A673 (cell line): ENCODE measurements at places on chromosomes 2 and 18.

- H3K36me3 ChIP-seq = no peaks in the 10 kb centered on the region
- H3K4me3 ChIP-seq = no peak overlapping the region
- no peak for DNase-seq
- peaks cover 25% of the 10 kb centered on the region for H3K4me1 ChIP-seq
- H3K27me3 ChIP-seq = no peaks in the 10 kb centered on the region
Observed at GRCh38 chr2:38446418-38446817, 69.3 kb upstream of the ATL2 start.

DNA sequence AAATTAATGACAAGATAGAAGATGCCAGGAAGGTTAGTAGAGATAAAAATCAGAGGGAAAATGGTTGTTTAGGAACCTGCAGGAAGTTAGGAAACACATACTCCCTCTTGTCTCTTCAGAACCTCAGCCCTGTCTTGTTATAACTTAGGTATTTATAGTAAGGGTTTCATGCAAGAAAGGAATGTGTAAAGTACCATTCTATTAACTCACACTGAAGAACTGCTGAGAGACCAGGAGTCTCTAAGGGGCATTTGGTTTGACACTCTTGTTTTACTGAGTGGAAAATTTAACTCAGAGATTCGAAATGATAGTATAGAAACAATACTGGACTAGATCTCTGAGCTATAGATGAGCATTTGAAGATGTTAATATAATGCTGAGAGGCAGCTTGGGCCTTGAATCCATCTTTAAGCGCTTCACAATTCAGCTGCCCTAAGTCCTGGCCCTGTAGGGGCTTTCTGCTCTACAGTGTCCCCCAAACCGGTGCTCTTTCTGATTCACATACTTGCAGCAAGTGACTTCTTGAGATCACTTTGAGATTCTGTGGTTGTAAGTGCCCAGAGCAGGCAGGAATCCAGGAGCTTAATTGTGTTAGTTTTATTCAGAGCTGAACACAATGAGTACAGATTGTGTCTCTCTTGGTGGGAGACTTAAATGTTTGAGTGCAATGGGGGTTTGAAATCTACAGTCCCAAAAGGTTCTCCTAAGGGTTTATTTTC, 235.0 kb upstream of the RGPD4 start:
- no peak overlapping the region for H3K4me3 ChIP-seq
- no peaks in the 10 kb centered on the region for H3K36me3 ChIP-seq
- DNase-seq = no peak
- H3K4me1 ChIP-seq = no peaks in the 10 kb centered on the region
- no peak overlapping the region for H3K27ac ChIP-seq

- H3K27me3 ChIP-seq = no peaks in the 10 kb centered on the region
- H3K4me3 ChIP-seq = no peak overlapping the region
- H3K36me3 ChIP-seq = no peaks in the 10 kb centered on the region
Observed at GRCh38 chr2:118054213-118055008, 33.9 kb upstream of the INSIG2 start.

GRCh38 chr18:53785811-53786210, 438.7 kb downstream of the MBD2 start:
- no peaks in the 10 kb centered on the region for H3K27me3 ChIP-seq
- no peaks in the 10 kb centered on the region for H3K36me3 ChIP-seq
- H3K27ac ChIP-seq = no peak overlapping the region
- H3K4me3 ChIP-seq = no peak overlapping the region

- H3K4me3 ChIP-seq = no peak overlapping the region
- H3K36me3 ChIP-seq = no peaks in the 10 kb centered on the region
- H3K27ac ChIP-seq = no peak overlapping the region
- H3K4me1 ChIP-seq = no peaks in the 10 kb centered on the region
- no peak for DNase-seq
Observed at GRCh38 chr2:104340879-104341828, 512.8 kb upstream of the POU3F3 start.

DNA sequence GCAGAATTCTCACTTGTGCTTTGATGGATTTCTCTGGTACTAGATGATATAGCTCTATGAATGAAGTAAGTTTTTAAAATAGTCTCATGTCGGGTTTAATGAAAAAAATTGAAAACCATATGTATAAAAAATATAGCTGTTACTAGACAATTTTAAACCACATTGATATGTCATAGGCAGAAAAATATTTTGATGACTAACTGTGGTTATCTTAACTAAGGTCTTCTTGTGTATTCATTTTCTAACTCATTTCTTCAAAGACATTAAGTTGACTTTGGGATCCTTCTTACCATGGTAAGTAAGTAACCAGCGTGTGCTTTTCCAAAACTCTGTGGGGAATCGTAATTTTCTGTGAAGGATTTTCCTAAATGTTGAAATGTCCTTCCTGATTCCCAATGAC, 160.9 kb upstream of the COL3A1 start:
- H3K4me1 ChIP-seq = peaks cover 12% of the 10 kb centered on the region
- no peak overlapping the region for H3K4me3 ChIP-seq
- H3K27ac ChIP-seq = no peak overlapping the region

DNA sequence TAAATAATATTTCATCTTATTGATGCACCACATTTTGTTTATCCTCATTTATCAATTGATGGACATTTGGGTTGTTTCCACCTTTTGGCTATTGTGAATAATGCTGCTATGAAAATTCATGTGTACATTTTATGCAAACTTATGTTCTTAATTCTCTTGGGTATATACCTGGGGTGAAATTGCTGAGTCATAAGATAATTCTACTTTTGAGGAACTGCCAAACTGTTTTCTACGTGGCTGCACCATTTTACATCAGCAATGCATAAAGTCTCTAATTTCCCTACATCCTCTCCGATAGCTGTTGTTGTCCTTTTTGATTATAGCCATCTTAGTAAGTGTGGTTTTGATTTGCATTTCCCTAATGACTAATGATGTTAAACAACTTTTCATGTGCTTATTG, 116.5 kb upstream of the DLX2 start:
- no peaks in the 10 kb centered on the region for H3K36me3 ChIP-seq
- H3K4me1 ChIP-seq = no peaks in the 10 kb centered on the region

- DNase-seq = no peak
- H3K4me3 ChIP-seq = no peak overlapping the region
- H3K27me3 ChIP-seq = no peaks in the 10 kb centered on the region
- H3K27ac ChIP-seq = no peak overlapping the region
- no peaks in the 10 kb centered on the region for H3K36me3 ChIP-seq
Observed at GRCh38 chr2:168645696-168646338, 156.6 kb upstream of the NOSTRIN start.

DNA sequence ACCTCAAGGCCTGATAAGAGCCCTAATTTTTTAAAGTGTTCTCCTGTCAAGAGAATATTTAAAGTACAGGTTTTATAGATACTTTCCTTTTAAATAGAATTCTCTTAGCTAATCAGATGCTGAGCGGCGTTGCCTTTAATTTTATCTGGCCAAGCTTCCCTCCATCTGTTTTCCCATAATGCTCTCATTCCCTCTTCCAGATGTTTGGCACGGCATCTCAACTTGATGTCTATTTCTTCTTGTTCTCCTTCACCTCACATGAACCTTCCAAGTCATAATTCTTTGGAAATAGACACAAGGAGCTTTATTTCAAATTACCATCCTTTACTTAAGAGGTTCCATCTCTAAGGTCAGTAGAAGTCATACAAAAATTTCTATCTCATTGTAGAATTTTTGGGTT, 76.1 kb upstream of the CPO start:
- no peaks in the 10 kb centered on the region for H3K27me3 ChIP-seq

DNA sequence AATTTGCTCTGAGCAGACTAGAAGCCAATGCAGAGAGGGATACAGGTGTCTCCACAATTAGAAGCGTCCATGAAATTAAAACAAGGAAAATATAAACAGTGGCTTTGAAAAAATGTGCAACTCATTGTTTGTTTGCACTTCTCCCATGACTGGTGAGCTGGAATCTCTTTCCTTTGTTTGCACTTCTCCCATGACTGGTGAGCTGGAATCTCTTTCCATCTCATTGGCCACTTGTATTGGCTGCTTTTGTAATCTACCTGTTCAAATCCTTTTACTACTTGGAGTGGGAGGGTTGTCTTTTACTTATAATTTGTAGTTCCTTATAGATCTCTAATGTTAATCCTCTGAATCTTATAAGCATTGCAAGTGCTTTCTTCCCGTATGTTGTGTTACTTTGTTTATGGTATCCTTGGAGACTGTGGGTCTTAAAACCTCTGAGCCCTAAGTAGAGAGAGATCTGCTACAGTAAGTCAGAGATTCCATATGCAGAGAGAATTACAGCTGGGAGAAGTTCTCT, 94.1 kb downstream of the RTN4 start:
- H3K27ac ChIP-seq = no peak overlapping the region
- H3K4me1 ChIP-seq = peaks cover 20% of the 10 kb centered on the region
- H3K36me3 ChIP-seq = no peaks in the 10 kb centered on the region

GRCh38 chr2:15737314-15738224, 145.9 kb downstream of the DDX1 start:
- H3K4me1 ChIP-seq = no peaks in the 10 kb centered on the region
- no peaks in the 10 kb centered on the region for H3K36me3 ChIP-seq
- H3K27me3 ChIP-seq = no peaks in the 10 kb centered on the region
- H3K4me3 ChIP-seq = no peak overlapping the region
- no peak for DNase-seq

- peak; percentile 26 for DNase-seq
- peak overlapping the region; percentile 12 for H3K27ac ChIP-seq
- H3K27me3 ChIP-seq = no peaks in the 10 kb centered on the region
- no peaks in the 10 kb centered on the region for H3K36me3 ChIP-seq
- peak overlapping the region; percentile 98 for H3K4me3 ChIP-seq
Observed at GRCh38 chr18:2657788-2658458, 2.4 kb downstream of the SMCHD1 start.

DNA sequence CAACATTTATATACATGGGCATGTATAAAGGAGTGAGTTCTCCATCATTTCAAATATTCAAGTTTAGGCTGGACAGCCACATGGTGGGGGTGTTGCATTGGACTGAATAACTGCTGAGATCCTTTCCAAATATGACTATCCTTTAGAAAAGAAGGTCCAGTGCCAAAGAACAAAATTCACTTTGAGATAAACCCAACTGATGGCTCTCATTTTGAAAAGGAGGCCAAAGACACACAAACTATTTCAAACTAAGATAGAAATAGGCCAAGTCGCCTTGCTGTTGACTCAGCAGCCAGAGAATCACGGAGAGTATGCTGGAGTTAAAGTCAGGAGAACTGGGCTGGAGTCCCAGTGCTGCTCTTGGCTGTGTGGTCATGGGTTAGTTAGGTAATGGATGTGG, 204.5 kb upstream of the LRATD1 start:
- no peaks in the 10 kb centered on the region for H3K36me3 ChIP-seq
- no peaks in the 10 kb centered on the region for H3K4me1 ChIP-seq

- H3K27me3 ChIP-seq = no peaks in the 10 kb centered on the region
- no peaks in the 10 kb centered on the region for H3K36me3 ChIP-seq
- H3K4me3 ChIP-seq = no peak overlapping the region
- H3K4me1 ChIP-seq = peaks cover 14% of the 10 kb centered on the region
Observed at GRCh38 chr2:27884601-27885000, 5.6 kb downstream of the RBKS start.

GRCh38 chr2:201779901-201780673, 646 bp downstream of the ALS2 start:
- peak; percentile 45 for DNase-seq
- peak overlapping the region; percentile 97 for H3K4me3 ChIP-seq
- H3K27ac ChIP-seq = peak overlapping the region; percentile 89

GRCh38 chr2:69781321-69782248, 39.7 kb downstream of the ANXA4 start:
- no peaks in the 10 kb centered on the region for H3K36me3 ChIP-seq
- H3K4me1 ChIP-seq = no peaks in the 10 kb centered on the region
- no peak for DNase-seq
- no peak overlapping the region for H3K27ac ChIP-seq

DNA sequence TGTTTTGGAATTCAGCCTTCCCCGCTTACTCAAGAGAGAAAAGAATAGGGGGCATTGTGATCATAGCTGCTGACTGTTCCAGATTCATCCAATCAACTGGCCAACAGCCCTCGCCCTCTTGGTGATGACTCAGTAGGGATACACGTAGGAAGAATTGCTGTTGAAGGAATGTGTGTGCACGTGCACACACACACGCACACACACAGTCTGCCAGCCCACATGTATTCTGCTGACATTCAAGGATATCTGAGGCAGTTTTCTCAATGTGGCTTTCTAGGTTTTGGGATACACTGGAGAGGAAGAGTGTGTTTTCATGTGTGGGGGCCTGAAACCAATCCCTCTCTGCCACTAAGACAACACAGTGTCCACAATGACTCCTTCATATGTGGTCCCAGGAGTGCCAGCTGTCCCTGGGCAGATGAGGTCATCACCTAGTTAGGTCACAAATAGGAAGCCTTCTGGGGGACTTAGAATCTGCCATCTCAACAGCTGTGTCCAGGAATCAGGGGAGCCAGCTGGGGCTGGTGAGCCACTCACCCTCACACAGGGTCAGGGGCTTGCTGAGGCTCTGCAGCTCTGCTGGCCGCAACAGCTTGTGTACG, 352.6 kb downstream of the SS18 start:
- no peaks in the 10 kb centered on the region for H3K36me3 ChIP-seq
- no peak for DNase-seq
- H3K4me1 ChIP-seq = no peaks in the 10 kb centered on the region
- no peak overlapping the region for H3K4me3 ChIP-seq

GRCh38 chr2:75324141-75324540, 124.8 kb upstream of the TACR1 start:
- no peaks in the 10 kb centered on the region for H3K27me3 ChIP-seq
- DNase-seq = no peak
- no peaks in the 10 kb centered on the region for H3K4me1 ChIP-seq
- H3K4me3 ChIP-seq = no peak overlapping the region
- no peak overlapping the region for H3K27ac ChIP-seq
- no peaks in the 10 kb centered on the region for H3K36me3 ChIP-seq

- H3K27me3 ChIP-seq = no peaks in the 10 kb centered on the region
- H3K4me3 ChIP-seq = peak overlapping the region; percentile 96
- no peak for DNase-seq
- no peaks in the 10 kb centered on the region for H3K36me3 ChIP-seq
- H3K27ac ChIP-seq = peak overlapping the region; percentile 92
Observed at GRCh38 chr2:131105950-131106801, 1.0 kb downstream of the PLEKHB2 start.

DNA sequence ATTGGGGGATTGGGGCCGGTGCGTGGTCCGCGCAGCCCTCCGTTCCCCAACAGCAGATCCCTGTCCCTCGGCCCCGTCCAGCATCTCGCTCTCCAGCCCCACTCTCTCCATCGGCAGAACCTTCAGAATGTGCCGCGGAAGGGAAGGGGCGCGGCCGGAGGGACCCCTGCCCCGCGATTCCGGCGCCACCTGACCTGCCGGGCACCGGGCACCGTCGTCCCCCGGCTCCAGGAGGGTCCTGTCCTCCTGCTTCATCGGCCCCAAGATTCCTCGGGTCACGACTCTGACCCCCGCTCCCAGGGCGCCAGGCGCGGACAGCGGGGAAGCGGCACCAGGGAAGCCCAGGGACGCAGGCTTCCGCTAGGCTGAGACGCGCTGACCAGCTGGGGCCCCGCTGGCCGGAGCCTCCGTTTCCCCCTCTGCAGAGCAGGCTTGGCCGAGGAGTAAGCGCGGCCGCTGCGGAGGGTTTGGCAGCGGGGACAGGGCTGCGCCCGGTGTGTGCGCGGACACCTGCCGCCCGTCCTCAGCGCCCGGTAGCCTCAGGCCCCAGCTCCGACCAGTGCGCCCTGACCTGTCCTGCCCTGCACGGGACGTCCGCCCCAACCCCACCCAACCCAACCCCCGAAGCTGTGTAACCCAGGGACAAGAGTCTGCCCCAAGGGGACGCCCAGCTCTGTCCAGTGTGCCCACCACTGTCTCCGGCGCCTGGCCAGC, 16.8 kb upstream of the BOK start:
- peaks cover 26% of the 10 kb centered on the region for H3K4me1 ChIP-seq
- H3K4me3 ChIP-seq = no peak overlapping the region
- H3K27ac ChIP-seq = no peak overlapping the region
- no peaks in the 10 kb centered on the region for H3K27me3 ChIP-seq
